Type B pancreatic cell (in vitro differentiated cells): ENCODE measurements at places on chromosomes 12 and 14. TPM values are rescaled to one million over a fixed set of nuclear protein-coding genes. Genes with fewer than 3 reads are reported as not detected.

Gene GOLGA5
- 27.6 and 38.1 TPM in 2 replicates for total RNA-seq

Gene NRIP2
- total RNA-seq, result 1.2 TPM in 1 of 2 replicates, not detected in the other

Gene SERPINA9
- not detected in 2 replicates for total RNA-seq

DNA sequence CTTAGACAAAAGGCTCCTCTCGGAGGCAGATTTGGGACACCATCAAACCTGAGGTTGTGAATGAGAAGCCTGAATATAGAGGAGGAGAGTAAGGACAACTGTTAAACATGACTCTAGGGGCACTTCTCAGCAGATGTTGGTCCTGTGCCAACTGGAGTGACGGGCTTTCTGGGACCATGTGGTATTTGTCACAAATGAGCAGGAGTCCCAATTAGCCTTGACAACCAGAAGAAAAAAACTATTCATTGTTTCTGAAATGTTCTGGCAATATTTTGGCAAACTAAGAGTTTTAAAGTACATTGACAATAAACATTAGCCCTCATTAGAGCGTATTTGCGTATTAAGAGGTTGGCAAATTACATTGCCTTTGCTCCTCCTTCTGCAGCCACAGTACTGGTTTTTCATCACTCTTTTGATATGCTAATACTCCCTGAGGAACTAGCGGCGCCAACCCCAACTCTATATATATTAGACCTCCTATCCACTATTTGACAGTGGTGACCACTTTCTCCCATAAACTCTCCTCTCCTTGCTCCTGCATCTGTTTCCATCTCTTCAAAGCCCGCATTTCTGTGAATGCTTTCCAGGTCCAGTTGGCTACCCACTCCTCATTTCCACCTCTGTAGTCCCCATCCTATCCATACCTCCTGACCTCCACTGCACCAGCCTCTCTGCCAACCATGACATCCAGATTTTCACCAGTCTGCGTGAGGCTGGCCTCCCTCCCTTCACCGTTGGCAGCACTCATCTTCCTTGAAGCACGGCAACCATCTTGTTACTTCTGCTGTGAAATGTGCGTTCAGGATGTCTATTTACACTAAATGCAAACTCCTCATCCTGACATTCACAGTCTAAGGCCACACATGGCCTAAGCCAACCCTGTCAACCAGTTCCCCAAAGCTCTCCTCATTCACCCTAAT lies 100.7 kb downstream of the ZFC3H1 start:
- DNase-seq, result no peak

- DNase-seq, result no peak
These were observed 36.3 kb downstream of the LIMA1 start for GRCh38 chr12:50246873-50247612.

GRCh38 chr14:105056303-105056831 lies 8.9 kb downstream of the GPR132 start:
- no peak for DNase-seq

DNA sequence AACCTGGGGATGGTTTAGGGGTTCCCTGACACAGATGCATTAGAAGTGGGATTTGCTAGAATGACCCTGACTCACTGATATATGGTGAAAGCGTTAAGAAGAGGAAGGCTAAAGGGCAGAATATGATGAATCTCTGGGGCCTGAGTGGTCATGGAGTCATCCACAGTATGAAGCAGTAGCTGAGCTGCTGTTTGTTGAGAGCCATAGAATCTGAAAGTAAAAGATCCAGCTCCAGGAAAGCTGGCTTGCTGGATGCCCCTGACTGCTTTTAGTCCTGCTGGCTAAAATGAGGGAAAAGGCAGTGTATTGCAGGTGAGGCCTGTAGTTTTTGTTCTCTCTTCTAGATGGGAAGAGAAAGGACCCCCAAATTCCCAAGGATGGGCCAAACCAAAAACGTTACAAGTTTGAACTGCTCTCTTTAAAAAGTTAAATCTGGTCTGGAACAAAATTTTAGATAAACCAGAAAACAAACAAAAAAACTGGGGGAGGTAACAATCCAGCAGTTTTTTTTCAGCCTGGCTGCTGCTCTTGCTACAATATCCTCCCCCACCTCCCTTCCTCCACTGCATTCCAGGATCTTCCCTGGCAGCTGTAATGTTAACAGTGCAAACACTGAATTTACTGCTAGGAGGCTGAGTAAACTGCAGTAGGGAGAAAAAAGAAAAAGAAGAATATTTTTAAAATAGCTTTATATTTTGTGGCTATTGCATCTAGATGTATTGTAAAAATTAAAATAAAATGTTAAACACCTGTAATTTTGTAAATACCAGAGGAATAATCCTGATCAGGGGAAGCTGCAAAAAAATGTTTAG lies 16.5 kb downstream of the SEL1L start:
- no peak for DNase-seq

GRCh38 chr14:105577314-105577861 lies 51.0 kb downstream of the TMEM121 start:
- DNase-seq, result no peak

DNA sequence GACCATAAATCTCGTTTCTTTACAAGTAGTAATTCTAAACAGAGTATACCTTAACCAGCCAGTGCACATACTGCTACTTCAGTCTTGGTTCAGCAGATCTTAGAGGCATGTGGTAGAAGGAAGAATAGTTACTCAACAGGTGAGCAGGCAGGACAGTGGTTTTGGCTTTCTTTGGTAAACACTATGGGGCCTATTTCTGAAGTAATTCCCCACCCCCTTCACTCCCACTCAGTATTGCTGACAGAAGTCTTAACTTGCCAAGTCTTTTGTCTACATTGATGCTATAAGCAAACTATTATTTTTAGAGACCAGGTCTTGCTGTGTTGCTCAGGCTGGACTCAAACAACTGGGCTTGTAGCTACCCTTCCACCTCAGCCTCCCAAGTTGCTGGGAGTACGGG lies 68.5 kb downstream of the FBXO34 start:
- DNase-seq, result no peak

- DNase-seq, result no peak
These were observed 1598.0 kb upstream of the TMEM132C start for GRCh38 chr12:126668961-126669360.

- no peak for DNase-seq
These were observed 7.4 kb downstream of the CDKN1B start for GRCh38 chr12:12724421-12725085.
